ENCODE measurements at places on chromosomes 6 and 20.

GRCh38 chr6:27078734-27079357 lies 168.7 kb upstream of the PRSS16 start:
- no peak for DNase-seq

DNA sequence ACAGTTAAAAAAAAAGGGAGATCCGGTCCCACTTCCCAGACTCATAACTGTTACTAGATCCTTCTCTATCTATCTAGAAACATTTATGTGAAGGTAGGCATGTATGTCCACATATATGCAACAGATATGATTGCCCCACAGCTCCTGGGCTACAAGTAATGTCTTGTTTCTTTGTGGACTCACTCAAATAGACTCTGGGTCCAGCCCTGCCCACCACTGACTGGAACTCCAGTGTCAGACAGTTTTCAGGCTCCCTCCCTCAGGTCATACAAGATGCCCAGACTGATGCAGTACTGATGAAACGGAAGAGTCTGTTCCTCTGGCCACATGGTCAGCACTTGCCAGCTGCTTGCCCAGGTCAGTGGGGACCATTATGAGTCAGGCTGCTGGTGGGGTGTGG lies 30.8 kb upstream of the IER3 start:
- DNase-seq = no peak

DNA sequence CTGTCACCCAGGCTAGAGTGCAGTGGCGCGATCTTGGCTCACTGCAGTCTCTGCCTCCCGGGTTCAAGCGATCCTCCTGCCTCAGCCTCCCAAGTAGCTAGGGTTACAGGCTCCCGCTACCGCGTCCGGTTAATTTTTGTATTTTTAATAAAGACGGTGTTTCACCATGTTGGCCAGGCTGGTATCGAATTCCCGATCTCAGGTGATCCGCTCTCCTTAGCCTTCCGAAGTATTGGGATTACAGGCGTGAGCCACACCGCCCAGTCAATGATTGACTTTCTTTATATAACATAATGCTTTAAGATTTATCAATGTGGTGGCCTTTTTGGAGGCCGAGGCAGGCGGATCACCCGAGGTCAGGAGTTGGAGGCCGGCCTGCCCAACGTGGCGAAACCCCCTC lies 7.8 kb upstream of the ABT1 start:
- no peak for DNase-seq

DNA sequence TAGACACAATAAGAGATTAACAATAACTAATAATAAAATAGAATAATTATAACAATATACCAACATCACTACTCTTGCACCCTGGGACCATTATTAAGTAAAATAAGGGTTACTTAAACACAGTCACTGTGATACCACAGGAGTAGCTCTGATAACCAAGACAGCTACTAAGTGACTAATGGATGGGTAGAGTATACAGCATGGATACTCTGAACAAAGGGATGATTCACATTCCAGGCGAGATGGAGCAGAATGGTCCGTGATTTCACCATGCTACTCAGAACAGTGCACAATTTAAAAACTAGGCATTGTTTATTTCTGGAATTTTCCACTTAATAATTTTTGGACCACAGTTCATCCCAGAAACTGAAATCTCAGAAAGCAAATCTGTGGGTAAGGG lies 80.0 kb upstream of the FUT9 start:
- no peak for DNase-seq

DNA sequence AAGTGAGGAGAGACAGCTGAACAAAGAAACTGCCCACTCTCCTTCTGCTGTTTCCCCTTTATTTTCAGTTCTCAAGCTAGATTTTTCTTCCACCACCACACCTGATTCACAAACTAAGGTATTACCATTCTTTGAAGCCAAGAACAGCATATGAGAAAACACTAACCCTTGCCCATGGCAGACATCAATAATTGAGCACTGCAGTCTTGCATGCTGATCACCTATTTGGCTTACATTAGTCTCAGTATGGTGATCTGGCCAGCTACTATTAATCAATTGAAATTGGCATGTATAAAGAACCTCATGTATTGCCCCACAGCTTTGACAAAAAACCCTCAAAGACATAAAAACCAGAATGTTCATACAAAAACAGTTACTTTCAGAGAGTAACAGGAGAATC lies 166.3 kb downstream of the SAMD5 start:
- DNase-seq = no peak

DNA sequence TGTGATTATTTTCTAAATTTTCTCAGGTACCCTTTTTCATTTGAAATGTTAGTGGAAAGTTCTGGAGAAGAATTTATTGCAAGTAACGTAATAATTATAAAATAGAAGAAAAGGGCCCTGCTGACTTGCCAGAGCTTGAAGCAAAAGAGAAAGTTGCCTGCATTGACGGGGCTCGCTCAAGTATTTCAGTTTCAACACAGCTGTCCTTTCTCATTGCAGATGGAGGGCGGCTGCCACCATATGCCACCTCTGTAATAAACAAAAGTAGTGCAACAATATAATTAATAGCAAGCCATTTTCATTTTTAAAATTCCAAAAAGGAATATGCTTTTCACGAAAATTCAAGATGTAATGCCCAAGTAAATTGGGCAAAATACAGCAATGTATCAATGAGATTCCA lies 246.2 kb downstream of the PACRG start:
- no peak for DNase-seq

DNA sequence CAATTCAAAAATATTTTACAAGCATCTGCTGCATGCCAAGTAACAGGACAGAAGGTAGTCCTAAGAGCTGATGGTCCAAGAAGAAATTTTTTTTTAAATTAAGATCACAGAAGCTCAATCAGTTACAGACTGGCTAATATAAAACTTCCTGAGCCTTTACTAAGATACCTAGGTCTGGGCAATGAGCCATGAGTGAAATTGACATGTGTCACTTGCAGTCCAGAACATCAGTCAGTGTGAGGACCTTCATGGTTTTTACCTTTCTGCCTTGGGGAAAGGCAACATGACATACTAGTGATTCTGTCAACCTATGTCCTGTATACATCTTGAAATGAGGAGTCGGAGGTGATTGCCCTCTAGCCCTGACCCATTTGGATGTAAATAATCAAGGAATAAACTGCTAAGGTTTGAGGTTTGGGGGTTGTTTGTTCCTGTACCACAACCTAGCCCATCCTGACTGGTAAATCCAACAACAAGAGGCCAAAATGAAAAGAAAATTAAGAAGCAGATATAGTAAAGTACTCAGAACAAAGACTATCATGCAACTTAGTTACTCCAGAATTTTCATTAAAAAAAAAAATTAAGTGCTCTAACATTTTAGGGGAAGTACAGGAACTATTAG lies 70.0 kb downstream of the CNKSR3 start:
- DNase-seq = no peak

DNA sequence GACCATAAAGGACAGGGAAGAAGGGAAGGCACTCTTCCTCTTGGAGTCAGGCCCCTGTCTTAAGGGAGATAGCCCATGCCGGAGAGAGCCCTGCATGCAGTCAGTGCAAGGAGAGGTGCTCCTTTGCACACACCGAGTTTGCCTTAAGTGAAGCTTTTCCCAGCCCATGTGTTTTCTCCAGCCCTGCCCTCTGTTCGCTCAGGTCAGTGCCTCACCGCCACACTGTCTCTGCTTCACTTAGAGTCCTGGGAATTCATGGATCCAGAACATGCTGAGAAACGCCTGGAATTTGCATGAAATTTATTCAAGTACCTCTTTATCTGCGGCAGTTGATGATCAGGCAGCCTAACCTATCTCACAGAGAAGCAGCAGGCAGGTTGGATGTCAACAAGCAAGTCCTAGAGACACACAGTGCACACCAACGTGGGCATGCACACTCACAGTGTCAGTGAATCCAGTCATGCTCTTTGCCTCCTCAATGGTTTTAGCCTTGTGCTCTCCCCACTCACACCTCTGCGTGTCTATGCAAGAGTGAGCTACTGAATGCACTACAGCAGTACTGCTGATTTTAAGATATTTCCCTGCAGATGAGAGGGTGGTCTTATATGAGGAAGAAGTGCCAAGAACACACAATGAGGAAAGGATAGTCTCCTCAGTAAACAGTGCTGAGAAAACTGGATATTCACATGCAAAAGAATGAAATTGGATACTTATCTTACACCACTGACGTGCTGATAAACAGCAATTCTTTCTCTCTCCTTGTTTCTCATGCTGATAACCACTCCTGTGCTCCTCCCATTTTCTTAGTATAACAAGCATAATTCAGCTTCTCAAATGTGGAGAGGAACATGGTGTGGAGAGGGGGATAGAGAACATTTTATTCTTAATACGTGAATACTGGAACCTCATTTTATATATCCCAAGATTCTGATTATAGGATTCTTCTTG lies 295.1 kb upstream of the CDYL start:
- no peak for DNase-seq

- no peak for DNase-seq
These were observed 5.9 kb downstream of the EIF2S2 start for GRCh38 chr20:34105978-34106675.

All from stimulated activated CD8-positive, alpha-beta memory T cell treated with anti-CD3 and anti-CD28 coated beads, Interleukin-4, amount 100 ng/mL, for 4 hours (primary cell).